ENCODE measurements at places on chromosomes 12 and 14.

DNA sequence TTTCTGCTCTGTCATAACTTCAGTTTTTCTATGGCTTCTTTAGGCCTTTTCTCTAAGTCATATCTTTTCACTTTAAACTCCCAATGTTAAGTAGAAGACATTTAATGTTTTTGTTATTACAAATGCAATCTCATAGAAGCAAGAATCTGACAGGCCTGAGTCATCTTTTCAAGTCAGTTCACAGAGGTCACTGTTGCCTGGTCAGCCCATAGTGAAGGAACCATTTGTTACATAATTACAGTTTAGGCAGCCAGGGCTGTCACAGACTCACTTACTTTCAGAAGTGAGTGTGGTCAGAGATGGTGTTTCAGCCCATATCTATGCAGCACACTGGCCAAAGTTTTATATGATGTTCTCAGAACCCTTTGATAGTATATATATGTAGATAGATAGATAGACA lies 46.5 kb downstream of the CCER1 start:
- no peak for DNase-seq

DNA sequence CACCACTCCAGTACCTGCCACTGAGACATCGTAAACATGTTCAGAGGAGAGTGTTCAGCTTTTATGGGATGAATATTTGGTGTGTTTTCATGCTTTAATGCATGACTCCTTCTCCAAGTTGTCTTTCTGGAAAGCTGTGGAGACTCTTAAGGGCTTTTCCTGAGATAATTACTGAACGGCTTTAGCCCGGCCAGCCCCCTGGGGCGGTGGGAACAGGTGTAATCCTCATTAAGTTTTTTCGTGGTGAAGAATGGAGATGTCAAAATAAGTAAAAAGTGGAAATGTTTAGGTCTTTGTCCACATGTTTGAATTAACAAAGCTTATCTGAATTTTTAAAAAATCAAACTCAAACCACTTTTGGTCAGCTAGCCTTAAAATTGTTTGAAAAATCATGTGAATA lies 1.5 kb downstream of the SYNE2 start:
- no peak for DNase-seq

- no peak for DNase-seq
Observed at GRCh38 chr12:96526110-96526509, 36.7 kb downstream of the CFAP54 start.

- DNase-seq: no peak
Observed at GRCh38 chr14:99174081-99174769, 97.8 kb downstream of the BCL11B start.

DNA sequence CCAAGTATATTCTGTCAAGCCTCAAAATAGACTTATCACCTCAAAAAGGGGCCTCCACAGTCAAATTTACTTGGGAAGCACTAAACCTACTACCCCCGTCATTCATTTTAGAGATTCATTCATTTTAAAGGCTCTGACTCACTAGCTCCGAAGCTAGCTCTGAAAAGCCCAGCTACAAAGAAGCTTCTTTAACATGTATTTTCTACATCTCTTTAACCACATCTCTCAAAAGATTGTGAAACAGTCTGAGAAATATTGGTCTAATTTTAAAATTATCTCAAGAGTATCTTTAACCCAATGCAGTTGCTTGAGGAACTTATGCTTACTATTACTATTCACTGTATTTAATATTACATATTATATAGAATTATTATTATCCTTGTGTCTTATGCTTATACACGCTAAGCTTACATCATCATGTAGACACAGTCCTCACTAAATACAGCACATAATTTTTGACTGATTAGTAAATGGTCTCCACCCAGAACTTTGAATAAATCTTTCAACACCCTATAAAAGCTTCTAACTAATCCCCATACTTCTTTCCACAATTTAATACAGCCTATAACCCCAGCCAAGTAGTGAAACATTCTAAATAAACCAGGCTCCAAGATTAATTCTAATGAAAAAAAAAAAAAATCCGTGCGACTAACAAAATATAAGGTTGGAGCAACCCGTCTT lies 7.8 kb downstream of the NT5DC3 start:
- DNase-seq: no peak

DNA sequence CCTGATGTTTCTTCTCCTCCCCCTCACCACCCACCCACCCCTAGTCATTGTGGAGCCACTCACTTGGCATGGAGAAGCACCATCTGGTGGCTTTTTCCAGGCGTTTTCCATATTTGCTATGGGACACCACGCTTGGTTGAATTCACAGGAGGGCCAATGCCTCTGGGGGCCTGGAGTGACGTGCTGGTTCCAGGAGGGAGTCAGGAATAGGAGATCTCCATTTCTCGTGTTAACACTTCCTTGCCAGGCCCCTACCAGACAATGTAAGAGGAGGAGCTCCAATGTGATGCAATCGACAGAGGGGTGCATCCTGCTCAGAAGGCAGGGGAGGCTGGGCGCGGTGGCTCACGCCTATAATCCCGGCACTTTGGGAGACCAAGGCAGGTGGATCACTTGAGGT lies 21.6 kb upstream of the TESC start:
- DNase-seq: no peak

- no peak for DNase-seq
Observed at GRCh38 chr12:12008232-12008850, 62.4 kb upstream of the BCL2L14 start.

- DNase-seq: no peak
Observed at GRCh38 chr12:510071-510825, 50.5 kb downstream of the B4GALNT3 start.

GRCh38 chr14:36661506-36662257 lies at the start of gene PAX9:
Gene PAX9 (plus strand): TSS chr14:36661860. CDS start chr14:36662090, 230 bp downstream.
- no peak for DNase-seq

GRCh38 chr14:45089813-45090212 lies 5.9 kb downstream of the PRPF39 start:
- DNase-seq: no peak

- peak; percentile 88 for DNase-seq
Observed at GRCh38 chr12:122946690-122947341, 19.4 kb downstream of the ABCB9 start.

- DNase-seq: no peak
Observed at GRCh38 chr14:52948836-52949235, 2.0 kb downstream of the FERMT2 start.

DNA sequence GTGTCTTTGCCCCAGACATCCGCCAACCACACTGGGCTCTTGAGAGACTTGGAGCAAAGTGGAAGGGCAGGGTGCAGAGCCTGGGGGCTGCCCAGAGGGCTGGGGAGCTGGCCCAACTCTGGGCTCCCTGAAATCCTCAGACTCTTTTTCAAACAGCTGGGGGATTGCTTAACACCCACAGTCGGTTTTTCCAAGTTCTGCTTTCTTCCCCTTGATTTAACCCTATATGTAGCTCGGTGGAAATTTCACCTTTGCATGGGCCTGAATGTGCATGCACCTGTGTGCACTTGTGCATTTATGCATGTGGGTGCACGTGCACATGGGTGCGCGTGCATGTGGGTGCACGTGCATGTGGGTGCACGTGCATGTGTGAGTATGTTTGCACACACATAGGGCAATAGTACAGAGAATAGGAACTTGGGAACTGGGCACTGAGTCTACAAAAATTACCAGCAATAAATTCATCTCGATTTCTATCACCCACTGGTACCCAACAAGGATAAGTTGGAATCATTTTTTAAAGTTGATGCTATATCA lies 52.3 kb upstream of the RFLNA start:
- no peak for DNase-seq

DNA sequence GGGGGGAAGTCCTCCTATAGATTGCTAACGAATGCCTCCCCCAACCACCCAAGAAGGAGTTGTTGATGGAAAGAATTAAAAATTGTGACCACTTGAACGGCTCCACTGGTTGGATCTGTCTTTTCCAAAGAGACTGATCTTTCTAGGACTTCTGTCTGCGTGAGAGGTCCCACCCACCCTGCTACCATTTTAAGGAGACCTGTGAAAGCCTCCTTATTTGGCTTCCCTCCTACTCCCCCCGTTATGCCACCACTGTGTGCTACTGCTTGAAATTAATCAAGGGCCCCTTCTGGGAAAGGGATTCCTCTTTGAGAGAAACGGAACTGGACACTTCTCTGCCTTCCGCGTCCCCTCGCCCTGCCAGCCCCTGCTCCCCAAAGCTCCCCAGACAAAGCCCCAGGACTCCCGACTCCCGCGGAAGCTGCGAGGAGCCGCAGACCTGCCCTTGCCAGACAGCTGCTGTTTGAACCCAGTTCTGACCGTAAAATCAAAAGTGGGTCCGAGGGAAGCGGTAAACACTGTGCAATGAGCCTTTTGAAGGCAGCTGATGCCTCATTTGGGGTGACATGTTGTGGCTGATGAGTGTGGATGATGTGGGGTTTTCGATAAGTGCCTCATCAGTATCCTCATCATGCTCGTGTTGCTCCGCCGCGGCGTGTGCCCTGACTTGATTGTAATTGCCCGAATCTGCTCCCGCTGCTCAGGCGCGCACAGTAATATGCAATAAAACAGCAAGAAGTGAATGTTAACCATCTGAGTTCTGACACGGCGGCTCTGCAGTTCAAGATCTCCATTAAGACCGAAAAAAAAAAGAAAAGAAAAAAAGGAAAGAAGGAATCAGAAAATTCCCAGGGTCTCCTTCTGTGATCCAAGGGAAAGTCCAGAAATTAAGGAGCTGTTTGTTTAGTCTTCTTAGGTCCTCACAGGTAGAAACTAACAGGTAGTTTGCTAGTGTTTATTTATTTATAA lies 48.2 kb downstream of the MBIP start:
- DNase-seq: peak; percentile 49

- DNase-seq: no peak
Observed at GRCh38 chr12:52439845-52440244, 5.7 kb upstream of the KRT75 start.

DNA sequence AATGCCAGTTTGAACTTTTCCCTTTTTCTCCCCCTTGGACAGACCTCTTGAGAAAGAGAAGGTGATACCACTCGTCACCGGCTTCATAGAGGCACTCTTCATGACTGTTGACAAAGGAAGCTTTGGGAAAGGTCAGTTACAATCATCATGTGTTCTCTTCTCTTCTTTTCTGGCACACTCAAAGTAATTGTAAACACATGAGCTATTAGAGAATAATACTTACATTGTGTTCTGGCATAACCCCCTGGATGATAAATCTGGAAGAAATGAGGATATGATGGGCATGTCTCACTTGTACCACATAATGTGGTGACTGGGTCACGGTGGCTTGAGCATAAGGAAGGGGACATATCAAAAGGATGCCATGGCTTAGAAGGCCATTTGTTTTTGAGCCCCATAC lies 20.0 kb downstream of the UTP20 start:
- no peak for DNase-seq

DNA sequence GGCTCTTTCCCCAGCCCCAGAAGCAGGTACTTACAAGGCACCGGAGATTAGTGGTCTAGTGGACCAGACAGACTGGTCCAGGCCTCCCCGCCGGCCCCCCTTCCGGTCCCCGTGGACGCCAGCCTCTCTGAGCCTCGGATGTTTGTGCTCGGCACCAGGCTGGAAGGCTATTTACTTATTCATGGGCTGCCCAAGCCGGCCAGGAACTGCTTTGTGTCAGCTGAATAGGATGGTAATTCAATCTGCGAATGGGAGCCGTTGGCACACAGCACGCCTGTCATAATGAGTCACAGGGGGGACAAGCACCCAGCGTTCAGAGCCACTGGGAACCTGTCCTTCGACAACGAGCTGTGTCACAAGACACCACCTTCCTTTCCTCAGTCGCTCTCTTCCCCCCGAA lies 82.3 kb downstream of the RIMBP2 start:
- no peak for DNase-seq

- no peak for DNase-seq
Observed at GRCh38 chr14:55417955-55418354, 6.3 kb upstream of the ATG14 start.

DNA sequence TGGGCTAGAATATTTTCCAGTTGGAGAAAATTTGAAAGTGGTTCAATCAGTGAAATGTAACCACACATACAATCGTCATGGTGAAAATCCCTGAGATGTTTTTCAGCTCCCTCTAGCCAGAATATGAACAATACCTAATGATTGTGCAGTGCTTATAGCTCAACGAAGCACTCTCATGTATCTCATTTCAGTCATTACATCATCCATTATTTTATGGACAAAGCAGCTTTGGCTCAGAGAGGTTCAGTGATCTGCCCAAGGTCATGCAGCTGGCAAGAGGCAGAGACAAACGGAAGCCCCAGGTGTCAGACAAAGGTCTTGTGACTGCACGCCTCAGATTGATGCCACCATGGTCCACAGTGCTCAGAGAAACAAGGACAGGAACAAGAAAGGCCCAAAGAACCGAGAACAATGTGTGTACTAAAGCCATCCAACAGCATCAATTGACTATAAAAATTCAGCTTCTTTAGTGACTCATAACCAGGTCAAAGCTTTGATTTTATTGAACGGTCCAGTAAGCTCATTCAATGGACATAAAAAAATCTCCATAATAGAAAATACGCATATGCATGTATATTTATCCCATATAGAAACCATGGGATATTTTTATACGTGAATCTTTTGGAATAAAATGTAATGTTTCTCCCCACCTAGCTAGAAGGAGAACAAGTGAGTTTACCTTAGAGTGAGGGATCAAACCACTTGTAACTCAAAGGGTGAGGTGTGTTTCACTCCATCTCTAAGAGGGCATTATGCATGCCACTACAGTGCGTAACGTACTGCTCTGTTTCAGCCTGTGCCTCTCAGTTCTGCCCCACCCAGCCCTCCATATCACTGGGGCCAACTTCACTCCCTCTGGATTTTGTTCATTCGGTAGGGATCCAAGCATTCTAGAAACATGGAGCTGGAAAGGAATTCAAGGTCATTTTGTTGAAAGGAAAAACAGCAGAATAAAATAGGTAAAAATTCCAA lies 141.8 kb downstream of the GRIN2B start:
- no peak for DNase-seq

- DNase-seq: no peak
Observed at GRCh38 chr12:79624378-79624777, 66.4 kb downstream of the PAWR start.

DNA sequence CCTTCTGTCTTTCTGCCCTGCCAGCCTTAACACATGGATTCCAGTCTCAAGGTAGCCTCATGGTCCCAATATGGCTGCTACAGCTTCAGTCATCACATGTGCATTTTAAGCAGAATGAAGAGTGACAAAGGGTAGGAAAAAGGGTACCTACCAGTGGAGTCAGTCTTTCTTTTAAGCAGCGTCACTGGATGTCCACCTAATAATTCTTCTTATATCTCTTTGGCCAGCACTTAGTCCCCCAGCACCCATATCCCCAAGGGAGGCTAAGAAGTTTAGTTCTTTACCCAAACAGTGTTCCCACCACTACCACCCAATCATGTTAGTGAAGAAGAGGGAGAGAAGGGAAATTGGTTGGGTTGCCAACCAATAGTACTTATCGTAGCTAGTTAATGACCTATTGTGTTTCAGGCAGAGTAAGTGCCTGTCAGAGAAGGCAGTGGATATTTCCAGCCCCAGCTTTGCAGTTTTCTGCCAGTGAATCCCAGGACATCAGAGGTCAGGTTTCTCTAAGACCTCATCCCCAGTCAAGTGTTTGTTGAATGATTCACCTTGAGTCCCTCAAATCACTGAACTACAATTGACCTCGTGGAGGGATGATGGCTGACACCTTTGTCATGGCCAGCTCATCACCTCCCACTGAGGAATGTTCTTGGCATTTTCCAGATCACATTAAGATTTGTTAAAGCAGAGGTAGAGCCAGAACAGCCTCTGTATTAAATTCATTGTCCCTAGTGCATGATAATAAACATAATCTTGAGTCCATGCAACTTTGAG lies 250.9 kb upstream of the CRY1 start:
- no peak for DNase-seq
